Stimulated activated CD4-positive, alpha-beta T cell treated with anti-CD3 and anti-CD28 coated beads, TNF-alpha, amount 100 ng/mL, for 24 hours (primary cell): ENCODE measurements at places on chromosomes 6 and 20.

- DNase-seq = no peak
These were observed 320.1 kb upstream of the PRND start for GRCh38 chr20:4401601-4402000.

- DNase-seq = no peak
These were observed 36.5 kb downstream of the SYTL3 start for GRCh38 chr6:158686311-158686710.

DNA sequence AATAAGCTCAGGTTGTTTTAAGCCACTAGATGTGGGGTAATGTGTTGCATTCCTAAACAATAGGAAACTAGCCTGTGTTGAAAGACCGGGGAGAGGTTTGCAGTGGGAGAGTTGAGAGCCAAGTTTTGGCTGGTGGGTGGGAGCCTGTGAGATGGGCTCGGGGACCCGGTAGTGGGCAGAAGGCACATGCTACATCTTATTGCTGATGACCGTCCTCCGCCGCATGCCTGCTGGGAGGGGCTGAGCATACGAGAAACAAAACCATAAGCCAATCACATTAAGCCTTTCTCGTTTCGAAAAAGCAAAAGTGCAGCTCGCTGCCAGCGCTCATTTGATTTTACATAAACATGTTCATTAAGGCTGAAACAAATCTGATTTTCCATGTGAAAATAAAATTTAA is 57.4 kb upstream of the MPC1 start:
- no peak for DNase-seq

DNA sequence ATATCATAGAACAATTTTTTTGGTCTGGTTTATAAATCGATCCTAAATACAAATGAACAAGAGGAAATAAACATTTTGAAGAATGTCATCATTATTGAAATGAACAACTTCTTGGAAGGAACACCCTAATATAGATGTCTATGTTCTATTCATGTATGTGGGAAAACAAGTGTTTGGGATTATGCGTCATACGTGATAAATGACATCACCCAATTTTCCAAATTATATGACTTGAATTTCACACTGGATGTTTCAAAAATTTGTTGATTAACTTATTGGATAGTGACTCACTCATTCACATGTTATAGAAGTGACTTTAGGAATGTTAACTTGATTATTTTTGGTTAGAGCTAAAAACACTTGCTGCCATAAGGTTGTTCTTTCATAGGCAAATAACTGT is 18.6 kb downstream of the ARMC2 start:
- DNase-seq = no peak

- DNase-seq = no peak
These were observed 9.5 kb downstream of the TRIM38 start for GRCh38 chr6:25972128-25972527.
